Fibroblast of skin of left quadriceps (primary cell): ENCODE measurements at places on chromosomes 1 and 21.
A peak's percentile ranks its signal among the peaks of the same experiment; 100 is the strongest.

GRCh38 chr1:70554341-70554740 is 143.3 kb downstream of the CTH start:
- DNase-seq = peak; percentile 10

DNA sequence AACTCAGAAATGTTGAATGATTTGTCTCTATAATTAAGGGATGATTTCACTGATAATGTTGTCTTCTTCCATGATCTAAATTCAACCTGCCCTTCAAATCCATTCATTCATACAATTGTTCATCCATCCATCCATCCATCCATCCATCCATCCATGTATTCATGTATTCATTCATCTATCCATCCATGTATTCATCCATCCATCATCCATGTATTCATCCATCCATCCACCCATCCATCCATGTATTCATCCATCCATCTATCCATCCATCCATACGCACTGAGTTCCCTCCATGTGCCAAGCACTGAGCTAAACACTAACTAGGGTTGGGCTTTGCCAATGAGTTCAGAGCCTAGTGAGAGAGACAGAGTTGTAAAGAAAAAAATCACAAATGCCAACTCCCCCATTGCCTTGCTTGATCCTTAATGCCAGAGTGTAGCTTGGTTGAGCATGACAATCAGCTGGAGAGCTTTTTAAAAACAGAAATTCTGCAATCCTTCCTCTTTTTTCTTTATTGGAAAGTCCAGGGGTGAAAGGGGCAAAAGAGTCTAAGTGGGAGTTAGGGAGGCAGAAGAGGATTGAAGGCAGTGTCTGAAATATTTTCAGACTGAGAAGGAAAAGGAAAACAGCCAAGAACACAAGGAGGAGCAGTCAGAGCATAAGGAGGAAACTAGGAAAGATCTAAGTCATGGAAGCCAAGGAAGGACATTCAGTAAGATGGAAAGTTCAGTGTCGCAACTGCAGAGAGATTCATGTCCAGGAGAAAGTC is 92.4 kb upstream of the ERG start:
- no peak for DNase-seq

DNA sequence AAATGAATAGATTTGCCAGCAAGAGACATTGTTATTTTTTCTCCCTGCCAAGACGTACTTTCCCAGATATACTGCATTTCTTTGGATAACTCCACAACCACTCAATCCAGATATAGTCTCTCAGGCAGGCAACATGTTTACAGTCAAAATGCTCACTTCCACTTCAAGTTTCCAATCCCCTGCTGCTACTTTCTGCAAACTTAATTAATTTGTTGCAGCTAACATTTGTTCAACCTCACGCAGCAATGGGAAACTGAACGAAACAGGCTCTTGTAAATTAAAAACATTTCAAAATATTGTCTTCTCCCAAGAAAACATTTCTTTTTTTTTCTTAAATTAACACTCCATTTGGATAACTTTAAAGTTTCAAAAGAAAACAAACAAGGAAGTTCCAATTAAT is 45.7 kb upstream of the PROX1 start:
- DNase-seq = no peak

GRCh38 chr1:3996846-3997705 is 97.0 kb upstream of the C1orf174 start:
- DNase-seq = no peak

DNA sequence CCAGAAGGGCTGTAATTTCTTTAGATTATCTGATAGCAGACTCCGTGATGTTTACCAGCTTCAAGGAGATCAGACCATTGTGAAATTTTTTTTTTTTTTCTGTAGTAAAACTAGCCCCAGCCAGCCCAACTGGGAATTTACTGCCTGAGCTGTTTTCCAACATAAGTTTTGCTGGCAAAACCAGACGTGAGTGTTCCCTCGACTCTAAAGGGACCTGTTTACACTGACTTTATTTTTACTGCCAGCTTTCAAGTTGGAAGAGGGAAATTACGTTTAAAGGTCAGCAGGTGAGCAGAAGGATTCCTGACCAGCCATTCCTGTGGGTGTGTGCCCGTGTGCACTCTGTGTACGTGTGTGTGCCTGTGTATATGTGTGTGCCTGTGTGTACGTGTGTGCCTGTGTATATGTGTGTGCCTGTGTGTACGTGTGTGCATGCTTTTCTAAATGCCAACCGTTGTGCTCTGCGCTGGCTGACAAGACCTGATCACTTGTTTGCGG is 374 bp downstream of the MAB21L3 start:
- no peak for DNase-seq

GRCh38 chr1:66968574-66968973 is 43.8 kb downstream of the MIER1 start:
- no peak for DNase-seq

DNA sequence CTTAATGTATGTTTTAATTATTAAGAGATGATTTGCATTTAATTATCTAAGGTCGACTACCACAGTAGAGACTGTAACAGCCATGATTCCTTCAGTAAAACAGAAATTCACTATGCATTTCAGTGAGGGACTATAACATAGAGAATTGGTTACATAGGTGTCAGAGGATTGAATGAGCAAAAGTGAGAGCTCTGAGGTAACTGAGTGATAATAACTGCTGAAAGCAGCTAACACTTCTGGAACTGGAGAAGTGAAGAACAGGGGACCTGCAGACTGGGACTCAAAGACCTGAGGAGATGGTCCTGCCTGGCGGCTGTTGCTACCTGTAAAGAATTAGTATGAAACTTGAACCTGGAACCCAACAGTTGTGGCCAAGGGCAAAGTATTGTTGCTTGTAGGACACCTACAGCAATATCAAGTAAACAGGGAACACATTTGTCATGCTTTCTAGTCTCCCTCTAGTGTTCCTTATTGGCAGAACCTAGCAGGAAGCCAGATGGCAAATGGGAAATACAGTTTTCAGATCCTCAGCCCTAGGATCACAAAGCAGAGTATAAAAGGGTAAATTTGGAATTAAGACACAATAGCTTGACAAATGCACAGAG is 110.6 kb downstream of the HS2ST1 start:
- no peak for DNase-seq

- DNase-seq = no peak
Observed at GRCh38 chr1:9061252-9061960, 8.0 kb downstream of the SLC2A5 start.

DNA sequence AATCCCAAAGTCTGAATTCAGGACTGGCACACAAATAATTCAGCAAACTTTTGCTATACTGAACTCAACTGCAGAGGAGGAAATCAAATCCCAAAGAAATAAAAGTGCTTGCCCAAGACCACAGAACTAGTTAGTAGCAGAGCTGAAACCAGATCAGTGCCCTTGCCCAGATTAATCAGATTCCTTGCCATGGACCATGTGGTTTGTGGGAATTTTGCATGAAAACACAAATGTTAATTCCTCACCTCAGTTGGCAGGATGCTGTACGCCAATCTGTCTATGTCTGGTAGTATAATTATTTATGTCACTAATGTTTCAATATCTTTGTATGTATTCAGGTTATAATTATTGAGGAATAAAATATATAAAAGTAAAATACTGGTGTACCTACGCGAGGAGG is 173.8 kb downstream of the DAB1 start:
- DNase-seq = no peak

DNA sequence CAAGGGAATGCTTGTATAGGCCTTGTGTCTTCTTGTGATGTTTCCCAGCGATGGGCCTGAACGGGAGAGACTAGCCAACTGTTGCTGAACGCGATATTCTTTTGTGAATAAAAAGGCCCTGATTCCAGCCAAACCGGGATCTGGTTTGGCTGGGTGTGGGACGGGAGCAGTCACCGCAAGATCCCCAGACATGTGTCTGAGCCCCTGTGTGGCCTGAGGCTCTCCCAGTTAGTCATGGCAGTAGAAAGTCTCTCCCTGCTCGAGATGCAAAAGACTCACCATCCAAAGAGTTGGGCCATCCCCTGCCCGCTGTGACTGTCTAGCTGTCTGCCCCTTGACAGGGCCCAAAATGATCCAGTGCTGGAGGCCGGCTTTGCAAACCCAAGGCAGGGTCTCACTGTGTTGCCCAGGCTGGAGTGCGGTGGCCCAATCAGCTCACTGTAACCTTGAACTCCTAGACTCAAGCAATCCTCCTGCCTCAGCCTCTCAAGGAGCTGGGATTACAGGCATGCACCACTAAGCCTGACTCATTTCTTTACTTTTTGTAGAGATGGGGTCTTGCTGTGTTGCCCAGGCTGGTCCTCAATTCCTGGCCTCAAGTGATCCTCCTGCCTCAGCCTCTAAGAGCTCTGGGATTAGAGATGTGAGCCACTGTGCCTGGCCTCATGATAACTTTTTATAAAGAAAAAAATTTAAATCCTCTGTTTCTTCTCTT is 56.4 kb downstream of the KIF26B start:
- DNase-seq = no peak

DNA sequence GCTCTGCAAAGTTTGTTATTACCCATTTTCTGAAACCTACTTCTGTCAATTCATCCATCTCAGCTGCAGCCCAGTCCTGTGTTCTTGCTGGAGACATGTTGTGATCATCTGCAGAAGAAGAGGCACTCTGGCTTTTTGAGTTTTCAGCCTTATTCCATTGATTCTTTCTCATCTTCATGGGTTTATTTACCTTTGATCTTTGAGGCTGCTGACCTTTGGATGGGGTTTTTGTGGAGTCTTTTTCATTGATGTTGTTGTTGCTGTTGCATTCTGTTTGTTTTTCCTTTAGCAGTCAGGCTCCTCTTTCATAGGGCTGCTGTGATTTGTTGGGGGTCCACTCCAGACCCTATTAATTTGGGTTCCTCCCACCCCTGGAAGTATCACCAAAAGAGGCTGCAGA is 164.3 kb downstream of the FCRL5 start:
- DNase-seq = no peak

DNA sequence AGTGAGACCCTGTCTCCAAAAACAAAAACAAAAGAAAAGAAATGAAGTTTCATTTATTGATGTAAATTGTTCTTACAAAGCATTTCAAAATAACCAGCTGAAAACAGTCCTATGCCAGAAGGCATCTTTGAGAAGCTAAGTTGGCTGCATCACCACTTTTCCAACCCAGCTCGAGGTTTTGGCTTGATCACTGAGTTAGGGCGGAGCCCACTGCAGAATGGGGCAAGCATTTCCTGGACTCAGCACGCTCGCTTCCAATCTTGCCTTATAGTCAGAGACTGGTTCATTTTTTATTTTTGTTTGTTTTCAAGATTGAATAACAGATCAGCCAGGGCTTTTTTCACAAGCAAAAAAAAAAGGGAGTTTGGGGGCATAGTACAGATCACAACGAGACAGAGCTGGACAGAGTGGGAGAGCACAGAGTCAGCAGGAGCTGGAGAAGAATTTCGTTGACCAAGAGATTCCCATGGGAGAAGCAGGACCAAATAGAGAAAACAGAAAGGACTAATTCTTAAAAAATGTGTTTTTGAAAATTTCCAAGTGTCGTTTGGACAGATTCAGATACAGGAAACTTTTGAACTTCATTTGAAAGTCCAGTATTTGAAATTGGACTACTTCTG is 23.5 kb upstream of the COL6A1 start:
- no peak for DNase-seq

DNA sequence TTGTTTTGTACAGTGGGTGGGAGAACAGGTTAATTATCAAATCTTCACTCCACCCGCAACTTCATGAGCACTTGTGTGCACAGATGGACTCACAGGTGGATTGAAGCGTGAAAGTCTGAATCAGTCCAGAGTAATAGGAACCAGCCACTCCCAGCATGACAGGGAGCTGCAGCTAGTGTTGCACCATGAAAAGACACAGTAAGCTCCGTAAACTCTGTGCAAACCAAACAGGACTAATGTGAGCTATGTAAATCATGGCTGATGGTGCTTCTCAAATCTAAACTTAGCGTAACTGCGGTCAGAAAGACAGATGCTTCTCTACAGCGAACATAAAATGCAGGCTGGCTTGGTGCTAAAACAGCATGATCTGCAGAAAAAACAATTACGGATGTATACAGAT is 114.4 kb downstream of the CENPF start:
- no peak for DNase-seq

DNA sequence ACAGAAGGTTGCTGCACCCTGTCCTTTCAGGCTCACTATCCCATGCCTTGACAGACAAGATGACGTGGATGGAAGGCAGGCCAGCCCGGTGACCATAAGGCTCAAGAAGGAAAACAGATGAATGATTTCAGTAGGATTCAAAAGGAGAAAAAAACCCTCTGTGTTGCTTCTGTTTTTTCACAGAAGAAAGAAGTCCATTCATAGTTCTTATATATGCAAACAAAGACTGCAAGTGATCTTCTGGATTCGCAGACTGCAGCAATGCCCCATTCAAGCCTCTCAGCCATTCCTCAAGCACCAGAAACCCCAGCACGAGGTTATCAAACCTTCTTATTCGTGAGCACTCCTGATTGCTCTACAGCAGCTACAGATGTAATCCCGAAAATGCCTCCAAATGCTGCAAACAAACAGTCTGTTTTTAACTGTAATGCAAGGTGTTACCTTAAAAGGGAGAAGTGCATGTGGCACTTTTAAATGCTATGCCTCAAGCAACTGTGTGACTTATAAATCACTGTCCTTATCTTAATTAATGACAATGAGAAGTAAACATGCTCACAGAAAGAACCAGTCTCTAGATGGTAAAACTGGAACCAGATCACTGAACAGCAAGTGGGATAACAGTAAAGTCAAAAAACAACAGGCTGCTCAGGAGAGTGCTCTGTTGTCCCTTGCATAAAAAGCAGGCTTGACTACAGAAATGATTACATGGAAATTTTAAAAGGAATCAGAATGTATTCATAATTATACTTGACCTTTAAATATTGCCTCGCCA is 173.9 kb downstream of the HHIPL2 start:
- DNase-seq = no peak

DNA sequence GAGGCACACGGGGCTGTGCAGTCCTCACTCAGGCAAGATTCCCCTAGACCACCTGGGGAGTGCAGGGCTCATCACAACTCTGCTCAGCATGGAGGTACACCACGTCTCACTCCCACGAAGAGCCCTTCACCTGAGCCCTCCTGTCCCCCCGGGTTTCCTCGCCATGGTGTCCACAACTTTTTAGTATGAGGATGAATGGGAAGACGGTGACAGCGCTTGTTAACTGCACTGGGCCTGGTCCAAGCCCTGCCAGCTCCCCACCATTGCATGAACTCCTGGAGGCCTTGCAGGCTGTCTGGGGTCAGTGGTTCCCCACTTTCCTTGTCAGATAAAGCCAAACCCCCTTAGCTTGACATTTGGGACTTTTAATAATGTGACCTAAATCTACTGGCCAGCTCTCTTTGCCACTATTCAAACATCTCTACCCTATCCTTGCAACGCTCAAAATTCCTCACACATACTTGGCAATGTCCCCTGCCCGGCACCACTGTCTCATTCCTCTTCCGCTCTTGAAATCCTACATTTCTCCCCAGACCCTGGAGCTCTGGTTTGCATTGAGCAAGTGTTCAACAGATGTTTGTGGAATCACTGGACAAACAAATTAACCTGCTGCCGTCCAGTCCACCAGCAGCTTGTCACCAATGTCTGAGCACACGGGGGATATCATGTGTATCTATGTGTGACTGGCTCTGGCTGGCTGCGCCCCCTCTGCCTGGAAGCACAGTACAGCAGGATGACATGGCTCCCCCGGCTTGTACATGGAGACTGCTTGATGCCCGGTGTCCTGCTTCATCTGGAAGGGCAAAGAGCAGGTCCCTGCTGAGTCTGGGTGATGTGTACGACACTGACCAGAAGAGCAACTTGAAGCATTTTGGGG is 11.2 kb downstream of the TMEM9 start:
- no peak for DNase-seq

GRCh38 chr1:118986555-118987467 is 1.3 kb downstream of the TBX15 start:
- DNase-seq = no peak
